Cardiac septum (tissue), 1 donor: ENCODE measurements at places on chromosomes 3 and 15. TPM values are rescaled to one million over a fixed set of nuclear protein-coding genes. Genes with fewer than 3 reads are reported as not detected.

DNA sequence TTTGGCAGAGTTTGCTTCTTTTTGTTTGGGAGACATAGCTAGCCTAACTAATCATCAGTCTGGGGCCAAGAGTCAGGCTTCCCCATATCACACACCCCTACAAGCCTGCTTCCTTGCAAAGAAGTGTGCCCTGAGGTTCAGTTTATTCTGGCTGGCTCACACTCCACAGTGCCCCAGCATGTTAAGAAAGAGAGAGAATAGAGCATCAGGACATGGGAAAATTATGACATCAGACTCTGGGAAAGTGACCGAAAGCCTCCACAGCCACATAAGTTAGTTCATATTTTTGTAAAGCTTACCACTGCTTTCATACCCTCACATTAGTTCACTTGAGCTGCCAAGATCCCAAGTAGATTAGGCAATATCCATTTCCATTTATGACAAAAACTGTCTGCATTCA lies 63.0 kb upstream of the CFAP161 start:
- DNase-seq: no peak

DNA sequence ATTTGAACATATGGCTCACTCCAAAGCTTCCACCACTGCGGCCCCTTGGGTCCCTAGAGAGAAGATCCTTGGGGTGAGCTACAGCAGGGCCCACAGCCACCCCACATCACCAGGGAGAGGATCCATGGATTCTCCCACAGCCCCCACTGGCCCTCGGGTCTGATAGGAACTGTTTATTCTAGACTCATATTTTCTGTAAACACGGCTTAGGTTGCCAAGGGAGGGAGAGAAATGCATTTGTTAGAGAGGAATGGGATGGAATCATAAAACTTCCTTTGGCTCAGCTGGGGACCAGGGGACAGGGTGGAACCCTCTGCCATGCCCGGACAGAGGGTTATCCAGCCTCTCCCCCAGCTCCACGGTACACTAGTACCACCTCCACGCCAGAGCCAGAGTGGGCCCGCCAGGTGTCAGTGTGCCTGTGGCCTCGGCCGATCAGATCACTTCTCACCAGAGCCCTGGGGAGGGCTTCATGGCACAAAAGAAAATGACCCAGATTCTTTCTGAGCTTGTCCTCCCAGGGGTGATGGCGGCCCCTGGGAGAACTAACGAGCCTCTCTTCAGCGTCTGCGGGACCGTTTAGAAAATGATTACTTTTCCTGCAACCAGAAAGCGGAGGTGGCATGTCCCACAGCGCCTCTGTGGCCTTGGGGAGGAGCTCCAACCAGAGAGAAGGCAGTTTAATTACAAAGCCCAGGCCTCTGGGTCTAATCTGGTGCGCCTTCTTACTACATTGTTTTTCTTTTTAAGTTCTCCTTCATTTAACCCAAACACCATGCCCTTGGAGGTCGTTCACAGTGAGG lies 33.7 kb downstream of the ADCY5 start:
- no peak for DNase-seq

- peak; percentile 68 for DNase-seq
Observed at GRCh38 chr3:14511623-14512280, 28.4 kb downstream of the GRIP2 start.

- no peak for DNase-seq
Observed at GRCh38 chr15:90816401-90817116, 51.8 kb upstream of the FURIN start.

GRCh38 chr15:58840048-58840447 lies 68.9 kb downstream of the MINDY2 start:
- DNase-seq: no peak

AHSG gene
- total RNA-seq: not detected

SCAANT1 gene
- total RNA-seq: not detected
